ENCODE measurements at places on chromosomes 3 and 15.

GRCh38 chr3:152190636-152191183 is 78.0 kb upstream of the MBNL1 start:
- no peak for DNase-seq

DNA sequence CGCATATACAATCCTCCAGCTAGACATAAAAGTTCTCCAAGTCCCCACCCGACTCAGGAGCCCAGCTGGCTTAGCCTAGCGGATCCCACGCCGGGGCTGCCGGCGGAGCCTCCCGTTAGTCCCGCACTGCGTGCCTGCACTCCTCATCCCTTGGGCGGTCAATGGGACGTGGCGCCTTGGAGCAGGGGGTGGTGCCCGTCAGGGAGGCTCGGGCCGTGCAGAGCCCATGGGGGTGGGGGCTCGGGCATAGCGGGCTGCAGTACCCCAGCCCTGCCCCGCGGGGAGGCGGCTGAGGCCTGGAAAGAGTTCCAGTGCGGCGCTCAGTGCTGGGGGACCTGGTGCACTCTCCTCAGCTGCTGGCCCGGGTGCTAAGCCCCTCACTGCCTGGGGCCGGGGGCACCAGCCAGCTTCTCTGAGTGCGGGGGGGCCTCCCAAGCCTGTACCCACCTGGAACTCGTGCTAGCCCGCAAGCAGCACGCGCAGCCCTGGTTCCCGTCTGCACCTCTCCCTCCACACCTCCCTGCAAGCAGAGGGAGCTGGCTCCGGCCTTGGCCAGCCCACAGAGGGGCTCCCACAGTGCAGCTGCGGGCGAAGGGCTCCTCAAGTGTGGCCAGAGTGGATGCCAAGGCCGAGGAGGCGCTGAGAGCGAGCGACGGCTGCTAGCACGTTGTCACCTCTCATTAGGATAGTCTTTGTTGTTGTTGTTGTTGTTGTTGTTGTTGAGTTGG is 12.2 kb upstream of the CCDC50 start:
- no peak for DNase-seq

DNA sequence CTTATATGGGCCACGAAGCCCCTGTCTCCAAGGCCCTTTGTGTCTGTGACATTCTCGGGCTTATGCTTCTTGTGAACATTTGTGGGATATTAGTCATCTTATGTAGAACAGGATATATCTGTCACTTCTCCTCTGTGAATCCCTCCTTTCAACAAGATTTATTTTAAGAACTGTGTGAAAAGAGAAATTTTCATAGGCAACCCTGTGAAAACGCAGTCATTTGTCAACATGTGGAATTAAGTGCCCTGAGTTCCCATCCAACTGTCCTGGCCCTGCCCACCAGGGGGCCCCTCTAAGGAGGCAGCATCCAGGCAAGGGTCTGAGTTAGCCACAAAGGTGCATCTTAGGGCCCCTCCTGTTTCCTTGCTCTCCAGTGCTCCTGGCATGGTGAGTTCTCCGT is 76.8 kb upstream of the CHRNA7 start:
- DNase-seq, result no peak

- DNase-seq, result peak; percentile 65
These were observed 79.2 kb upstream of the ABHD17C start for GRCh38 chr15:80615783-80616391.

Measured in NCI-H2029 treated with DMSO at 0.1 percent for 48 hours (cell line).